Heart left ventricle (tissue), 16 donors: ENCODE measurements at places on chromosomes 1 and 21.

DNA sequence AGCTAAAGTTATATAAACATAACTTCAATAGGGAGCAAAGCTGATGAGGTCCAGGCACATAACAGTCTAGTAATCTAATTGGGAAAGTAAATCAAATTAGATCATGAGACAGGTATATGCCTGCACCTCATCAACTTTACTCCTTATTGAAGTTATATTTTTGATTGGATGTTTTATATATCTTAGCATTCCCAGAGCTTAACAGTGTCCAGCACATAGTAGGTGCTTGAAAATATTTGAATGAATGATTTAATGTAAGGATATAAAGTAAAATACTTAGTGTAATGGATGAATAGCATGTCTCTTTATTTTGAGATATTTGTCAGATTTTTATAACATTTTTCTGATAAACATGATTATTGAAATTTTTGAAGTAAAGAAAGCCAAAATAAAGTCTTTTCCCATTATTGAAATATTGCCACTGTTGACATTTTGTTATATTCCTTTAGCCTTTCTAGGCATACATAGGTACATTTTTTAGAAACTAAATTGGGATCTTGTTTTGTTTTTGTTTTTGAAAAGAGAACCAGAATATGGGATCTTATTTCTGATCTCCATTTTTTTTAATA is 2.8 kb downstream of the CDC7 start:
- no peak for DNase-seq

DNA sequence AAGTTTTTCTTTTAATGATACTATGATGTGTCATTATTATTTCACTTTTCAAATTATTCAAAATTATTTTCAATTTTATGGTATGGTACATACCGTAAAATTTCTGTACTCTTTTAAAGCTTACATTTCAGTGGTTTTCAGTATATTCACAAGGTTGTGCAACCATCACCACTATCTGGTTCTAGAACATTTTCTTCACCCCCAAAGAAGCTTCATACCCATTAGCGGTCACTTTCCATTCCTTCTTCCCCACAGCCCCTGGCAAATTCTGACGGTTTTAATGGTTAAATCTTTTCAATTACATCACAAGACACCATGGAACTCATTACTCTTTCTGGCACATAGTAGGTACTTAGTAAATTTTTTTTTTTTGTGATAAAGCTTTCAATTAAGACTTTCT is 22.8 kb upstream of the ATP5PO start:
- no peak for DNase-seq

DNA sequence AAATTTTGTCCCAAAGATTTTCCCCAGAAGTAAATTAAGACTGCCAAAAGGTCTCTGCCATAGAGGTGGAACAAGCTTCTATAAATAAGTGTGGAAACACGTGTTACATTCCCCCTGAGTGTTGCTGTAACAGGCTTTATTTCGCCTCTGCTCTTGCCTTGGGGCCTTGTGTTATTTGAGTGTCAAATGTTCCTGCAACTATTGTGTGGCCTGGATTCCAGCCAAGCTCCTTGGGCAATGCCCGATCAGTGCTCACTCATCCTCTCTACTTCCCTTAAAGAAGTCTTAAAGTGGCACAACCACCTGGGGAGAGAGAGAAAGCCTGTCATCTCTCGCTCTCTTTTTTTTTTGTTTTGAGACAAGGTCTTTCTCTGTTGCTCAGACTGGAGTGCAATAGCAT is 156.7 kb downstream of the NR5A2 start:
- DNase-seq, result peak; percentile 75

GRCh38 chr1:84689514-84690396 is 506 bp downstream of the SSX2IP start:
- peak; percentile 66 for DNase-seq

DNA sequence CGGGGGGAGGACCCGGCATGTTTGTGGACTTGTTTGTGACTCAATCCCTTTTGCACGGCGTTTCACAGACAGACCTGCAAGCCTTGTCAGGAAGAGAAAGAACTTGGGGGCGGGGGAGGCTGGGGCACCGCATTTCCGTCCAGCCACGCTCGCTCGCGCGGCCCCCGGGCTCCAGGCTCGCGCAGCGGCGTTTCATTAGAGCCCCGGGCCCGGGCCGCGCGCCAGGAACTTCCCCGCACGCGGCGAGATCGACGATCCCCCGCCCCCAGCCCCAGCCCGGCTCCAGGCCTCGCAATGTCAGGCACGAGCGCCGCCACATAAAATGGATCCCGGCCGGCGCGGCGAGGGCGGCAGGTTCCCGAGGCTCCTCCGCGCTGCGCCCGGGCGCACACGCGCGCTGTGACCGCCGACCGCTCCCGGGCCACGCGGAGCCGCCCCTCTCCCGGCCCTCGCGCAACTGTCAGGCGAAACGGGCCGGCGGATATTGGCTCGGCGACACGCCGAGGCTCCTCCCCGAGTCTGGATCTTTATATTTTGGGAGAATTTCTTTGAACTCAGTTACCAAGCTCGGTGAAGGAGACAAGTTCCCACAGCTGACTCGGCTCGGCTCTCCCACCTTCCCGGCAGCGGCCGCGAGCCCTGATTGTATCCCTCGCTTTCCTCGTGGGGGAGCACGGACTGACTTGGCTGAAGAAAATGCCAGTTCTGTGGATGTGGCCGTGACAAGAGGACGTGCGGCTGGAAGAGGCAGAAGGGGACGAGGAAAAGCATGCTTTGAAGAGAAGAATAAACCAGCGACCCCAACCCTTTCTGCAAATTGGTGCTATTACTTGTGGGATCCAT is at the start of gene KIF26B:
Gene KIF26B, plus strand, starts transcription at position 557 of the 843 bp plus-strand sequence. CDS start 440 bp downstream, outside the sequence.
- DNase-seq, result peak; percentile 44

DNA sequence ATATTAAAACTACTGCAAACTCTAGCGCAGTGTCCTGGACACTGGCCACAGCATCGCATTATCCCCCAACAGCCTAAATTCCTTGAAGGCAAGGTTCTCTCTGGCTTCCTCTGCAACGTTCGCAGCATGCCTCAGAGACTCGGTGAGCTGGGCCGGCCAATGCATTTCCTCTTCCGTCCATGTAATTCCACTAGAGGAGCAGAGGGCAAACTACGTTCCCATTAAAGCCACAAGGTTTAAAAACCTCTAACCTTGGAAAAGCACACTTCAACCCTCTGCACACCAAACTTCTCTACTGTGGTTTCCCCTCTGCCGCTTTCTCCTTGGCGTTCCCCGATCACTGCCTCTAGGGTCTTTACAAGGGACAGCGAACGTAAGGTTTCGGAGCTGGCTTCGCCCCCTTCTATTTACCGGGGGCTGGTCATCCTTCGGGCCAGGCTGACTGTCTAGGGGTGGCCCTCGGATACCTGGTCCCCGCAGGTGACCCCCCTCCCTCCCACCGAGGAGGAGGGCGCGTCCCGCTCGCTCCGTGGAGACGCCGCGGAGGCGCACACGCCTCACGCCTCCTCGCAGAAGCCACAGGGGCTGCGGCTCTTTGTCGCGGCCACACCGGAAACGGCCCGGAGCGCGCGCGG is 456 bp upstream of the SMYD2 start:
- DNase-seq, result peak; percentile 61
